Activated T-cell treated with anti-CD3 and anti-CD28 coated beads, Interleukin-2, amount 50 U/mL, for 24 hours (primary cell): ENCODE measurements at places on chromosomes 4 and X.

DNA sequence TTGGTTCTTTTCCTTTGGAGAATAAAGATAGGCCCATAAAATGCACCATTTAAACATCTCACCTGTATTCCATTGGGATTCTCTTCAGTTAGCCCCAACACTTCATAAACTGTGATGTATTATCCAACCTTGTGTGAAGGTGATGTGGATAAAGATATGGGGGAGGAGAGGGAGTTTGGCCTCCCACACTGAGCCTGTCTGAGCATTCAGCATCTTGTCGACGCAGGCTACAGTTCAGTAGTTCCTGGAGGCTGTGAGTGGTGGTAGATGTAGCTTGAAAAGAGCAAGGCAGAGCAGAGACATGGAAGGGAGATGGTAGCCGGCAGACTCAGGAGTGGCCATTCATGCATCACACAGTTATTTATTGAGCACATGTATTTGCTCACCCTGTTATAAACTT lies 292.4 kb upstream of the PITX2 start:
- DNase-seq = no peak

DNA sequence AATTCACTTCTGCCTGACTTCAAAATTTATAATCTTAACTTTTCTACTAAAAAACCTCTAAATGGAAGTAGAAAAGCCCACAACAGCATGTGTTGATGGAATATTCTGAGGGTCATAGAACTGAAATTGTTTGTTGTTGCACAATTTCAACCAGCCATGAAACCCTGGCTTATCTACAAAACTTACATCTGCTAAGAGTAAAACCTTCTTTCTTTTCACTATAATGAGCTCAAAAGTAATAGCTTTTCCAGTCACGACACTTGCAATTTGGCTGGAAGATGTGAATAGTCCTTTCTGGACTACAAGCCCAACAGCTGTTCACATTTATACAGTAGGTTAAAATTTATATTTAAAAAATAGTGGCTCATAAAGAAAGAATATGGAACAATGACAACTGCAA lies 250.0 kb downstream of the GPAT3 start:
- no peak for DNase-seq

DNA sequence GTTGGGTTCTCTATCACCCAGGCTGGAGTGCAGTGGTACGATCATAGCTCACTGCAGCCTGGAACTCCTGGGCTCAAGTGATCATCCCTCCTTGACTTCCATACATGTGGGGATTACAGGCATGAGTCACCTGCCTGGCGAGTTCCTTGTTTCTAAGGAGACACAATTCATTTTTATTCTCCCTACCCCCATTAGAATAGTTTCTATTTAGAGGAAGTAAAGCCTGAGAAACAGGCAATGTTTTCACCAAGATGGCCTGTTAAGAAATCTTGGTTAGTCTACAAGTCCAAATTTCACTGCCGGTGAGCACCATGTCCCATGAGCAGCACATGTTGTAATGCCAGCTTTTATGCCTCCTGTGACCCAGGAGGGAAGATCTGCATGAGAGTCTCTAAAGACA lies 5.7 kb downstream of the CYBB start:
- no peak for DNase-seq

- no peak for DNase-seq
Observed at GRCh38 chr4:73901031-73901430, 31.8 kb downstream of the CXCL1 start.

GRCh38 chr4:38062088-38062775 lies 102.0 kb downstream of the PTTG2 start:
- peak; percentile 75 for DNase-seq

DNA sequence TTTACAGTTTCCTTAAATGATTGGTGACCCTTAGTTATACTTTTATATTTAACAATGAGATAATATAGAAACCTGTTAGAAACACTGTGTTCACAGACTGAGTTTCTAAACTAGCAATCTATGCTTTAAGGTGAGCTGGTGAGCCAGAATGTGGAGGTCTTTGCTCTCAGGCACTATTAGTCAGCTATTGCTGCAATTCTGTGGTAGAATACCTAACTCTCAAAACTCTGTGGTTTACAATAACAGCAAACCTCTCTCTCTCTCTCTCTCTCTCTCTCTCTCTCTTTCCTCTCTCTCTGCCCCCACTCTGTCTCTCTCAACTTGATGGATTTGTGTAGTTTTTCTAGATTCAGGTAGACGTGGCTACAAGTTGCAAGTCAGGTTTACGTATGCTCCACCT lies 17.6 kb upstream of the LCORL start:
- no peak for DNase-seq

DNA sequence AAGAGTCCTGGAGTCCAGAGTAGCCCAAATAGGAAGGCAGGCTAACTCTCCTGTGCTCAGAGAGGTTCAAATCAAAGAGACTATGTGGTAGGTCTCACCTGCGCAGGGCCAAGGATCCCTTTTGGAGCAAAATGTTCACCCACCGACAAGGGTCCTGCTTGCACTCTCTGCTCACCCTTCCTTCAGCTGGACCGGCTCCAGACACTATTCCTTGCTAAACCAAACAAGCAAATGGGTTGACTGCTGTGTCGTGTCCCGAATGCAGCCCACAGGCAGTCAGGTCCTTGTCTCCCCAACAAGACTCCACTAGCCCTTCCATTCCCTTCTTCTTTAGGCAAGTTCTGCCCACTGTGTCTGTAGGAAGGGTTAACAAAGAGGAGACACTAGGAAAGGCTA lies 760 bp downstream of the TRMT2B start:
- no peak for DNase-seq

DNA sequence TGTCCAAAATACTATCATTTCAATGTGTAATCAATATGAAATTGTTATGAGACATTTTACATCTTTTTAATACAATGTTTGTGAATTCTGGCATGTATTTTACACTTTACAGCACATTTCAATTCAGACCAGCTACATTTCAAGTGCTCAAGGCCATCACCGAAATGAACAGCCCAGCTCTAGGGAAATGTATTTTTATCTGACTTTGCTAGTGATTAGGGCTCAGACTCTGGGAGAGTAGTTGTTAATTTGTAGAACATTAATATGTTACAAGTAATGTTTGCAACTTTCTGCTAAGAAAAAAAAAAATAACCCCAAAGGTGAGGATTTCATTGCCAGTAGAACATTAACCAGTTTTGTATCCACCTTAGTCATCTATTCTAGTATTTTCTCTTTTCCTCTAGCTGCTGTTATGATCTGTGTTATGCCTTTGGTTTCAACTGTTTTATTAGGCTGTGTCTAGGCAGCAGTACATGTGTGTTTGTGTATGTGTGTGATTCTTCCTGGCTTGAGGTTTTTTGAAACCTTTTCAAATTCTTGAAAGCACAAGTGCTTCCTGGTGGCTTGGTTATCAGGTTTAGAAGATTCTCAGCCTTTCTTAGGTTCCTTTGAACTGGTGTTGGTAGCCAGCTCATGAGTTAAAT lies 125.9 kb downstream of the NSUN7 start:
- no peak for DNase-seq

DNA sequence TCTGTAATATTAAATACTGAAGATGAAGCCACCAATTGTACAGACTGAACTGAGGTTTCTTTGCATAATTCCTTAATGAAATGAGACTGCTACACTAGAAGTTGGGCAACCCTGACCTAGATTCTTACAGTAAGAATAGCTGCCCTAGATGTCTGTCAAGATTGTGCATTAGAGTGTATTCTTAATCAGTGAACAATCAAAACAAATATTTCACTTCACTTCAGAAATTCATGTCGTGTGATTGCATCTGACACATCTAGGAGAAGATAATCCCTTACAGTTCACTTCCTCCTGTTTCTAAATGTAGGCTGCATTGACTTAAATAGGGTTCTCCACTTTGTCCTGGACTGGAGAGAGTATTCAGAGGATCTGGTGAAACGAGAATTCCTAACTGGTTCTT lies 283.1 kb downstream of the HNRNPD start:
- DNase-seq = no peak

GRCh38 chrX:139831675-139832456 lies 101.0 kb downstream of the ATP11C start:
- no peak for DNase-seq

DNA sequence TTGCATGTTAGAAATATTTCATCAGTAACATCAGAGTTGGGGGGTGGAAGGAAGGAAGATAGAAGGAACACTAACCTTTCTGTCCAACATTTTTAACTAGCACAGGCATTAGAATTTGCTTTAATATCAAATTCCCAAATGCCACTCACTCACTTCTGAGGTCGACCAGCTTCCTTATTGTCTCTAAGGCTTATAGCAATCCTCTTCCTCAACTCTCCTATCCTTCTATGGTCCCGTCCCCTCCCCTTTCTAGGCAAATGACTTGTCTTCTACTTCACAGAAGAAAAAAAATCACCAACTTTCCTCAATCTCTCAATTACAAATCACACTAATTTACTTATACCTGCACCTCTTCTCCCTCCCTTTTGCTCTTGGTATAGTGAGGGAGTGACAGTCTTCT lies 100.8 kb downstream of the ZAR1 start:
- DNase-seq = no peak

DNA sequence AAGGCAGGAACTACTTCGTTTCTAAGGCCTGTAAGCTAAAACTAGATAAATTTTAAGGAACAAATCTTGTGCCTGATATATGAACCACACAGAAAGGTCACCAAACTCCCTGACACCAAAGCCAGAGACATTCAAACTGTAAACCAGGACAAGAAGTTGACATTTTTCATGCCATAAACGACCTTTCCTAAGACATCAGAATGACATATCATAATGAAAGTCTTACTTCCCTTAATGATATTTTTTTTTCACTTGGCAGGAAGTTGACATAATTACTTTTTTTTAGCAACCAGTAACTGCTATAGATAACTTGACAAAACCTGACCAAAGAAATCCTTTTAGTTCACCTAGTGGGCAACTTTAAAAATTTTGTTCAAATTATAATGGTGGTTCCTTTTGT lies 231.5 kb upstream of the AGTR2 start:
- DNase-seq = no peak

DNA sequence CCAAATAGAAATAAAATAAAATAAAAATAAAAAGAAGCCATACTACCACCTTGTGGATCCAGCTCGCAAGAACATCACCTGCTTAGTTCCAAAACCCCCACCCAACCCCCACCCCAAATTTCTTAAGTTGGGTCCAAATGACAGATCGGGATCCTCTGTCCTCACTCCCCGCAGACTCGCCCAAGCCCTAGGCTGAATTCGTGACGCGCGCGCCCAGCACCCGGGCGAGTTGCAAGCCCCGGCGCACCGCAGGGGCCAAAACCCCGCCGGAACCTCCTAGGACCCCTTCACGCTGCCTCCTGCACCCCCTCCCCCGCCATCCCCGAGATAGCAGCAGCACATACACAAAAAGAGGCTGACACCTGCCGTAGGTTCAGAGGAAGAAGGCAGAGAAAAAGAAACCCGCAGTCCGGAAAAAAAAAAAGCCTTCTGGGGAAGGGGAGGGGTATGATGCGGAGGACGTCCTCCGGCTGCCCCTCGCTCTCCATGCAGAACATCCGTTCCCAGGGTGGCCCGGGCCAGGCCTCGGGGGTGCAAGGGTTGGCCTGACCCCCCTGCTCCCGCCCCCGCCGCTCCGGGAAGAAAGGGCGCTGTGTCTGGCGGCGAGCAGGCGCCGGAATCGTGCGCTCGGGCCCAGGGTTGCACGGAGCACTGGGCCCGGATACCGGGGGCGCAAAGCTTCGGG lies 2.6 kb downstream of the NLGN4X start:
- no peak for DNase-seq

- no peak for DNase-seq
Observed at GRCh38 chr4:100736641-100737451, 219.0 kb upstream of the EMCN start.

DNA sequence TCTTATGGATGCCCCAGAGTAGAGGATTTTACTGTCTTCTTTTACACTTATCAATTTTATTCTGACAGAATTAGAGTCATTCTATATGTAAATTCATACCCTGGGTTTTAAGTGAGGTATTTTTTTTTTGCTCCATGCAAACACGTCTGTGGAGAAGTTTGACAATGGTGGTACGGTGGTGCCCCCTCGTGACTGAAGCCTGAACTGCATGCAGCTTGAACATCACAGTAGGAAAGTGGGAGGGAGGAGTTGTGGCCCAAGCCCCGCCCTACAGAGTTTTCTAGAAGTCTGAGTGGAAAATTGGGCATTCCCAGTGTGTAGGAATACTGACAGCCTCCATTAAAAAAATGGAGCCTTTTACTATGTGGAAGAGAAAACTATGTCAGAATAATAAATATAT lies 73.3 kb upstream of the RAB40AL start:
- DNase-seq = peak; percentile 90

DNA sequence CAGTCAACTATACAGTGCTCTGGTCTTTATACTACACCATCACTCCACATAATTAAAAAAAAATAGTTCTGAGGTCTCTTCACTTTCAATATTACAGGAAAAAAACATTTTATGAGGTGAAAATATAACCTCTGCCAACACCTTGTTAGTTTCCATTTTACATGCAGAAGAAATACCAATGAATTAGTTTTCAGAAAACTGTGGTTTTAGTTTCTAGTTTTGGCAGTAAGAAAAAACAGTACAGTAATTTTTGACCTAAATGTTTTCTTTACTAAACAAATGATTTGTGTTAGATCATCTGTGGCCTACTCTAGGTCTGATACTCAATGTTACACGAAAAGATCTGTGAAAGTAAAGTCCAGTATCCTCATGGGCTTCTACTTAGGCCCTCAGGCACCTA lies 10.0 kb downstream of the SULT1E1 start:
- no peak for DNase-seq

GRCh38 chrX:53476371-53476770 lies 42.2 kb upstream of the HSD17B10 start:
- DNase-seq = no peak

DNA sequence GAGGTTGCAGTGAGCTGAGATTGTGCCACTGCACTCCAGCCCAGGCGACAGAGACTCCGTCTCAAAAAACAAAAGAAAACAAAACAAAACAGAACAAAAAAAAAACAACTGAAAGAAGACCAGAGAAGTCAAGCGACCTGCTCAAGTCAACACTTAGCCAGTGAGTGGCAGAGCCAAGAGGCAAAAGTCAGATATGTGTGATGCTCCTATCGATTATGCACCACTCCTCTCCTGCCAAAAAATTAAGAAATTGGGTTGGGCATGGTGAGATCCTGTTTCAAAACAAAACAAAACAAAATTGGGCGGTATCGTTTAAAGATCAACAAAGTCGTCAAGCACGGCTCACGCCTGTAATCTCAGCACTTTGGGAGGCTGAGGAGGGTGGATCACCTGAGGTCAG lies 137.7 kb downstream of the PDS5A start:
- no peak for DNase-seq

DNA sequence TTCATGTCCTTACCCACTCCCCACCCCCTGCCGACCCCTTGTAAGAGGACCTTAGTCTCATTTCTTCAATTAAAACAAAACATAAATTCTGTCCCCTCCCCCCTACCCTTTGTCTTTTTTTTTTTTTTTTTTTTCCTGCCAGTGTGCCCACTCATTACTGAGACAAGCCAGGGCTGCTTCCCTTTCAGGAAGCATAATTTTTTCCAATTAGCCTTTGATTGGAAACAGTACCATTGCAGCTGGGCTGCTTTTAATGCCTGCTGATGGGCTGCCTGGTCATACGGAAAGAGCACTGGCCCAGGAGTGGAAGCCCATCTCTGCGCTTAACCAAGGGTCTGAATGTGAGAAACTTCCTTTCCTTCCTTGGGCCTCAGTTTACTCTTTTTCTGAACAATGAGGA lies 18.6 kb upstream of the CAPN6 start:
- no peak for DNase-seq

- no peak for DNase-seq
Observed at GRCh38 chrX:64439551-64439950, 44.3 kb upstream of the MTMR8 start.

GRCh38 chr4:15963576-15963975 lies 601 bp upstream of the FGFBP2 start:
- peak; percentile 58 for DNase-seq

GRCh38 chr4:119559044-119559647 lies 69.5 kb downstream of the PDE5A start:
- no peak for DNase-seq
